Left cardiac atrium (tissue), 4 donors: ENCODE measurements at places on chromosomes 5 and 9. TPM values are rescaled to one million over a fixed set of nuclear protein-coding genes. Genes with fewer than 3 reads are reported as not detected.

- no peak for DNase-seq
Observed at GRCh38 chr5:98105681-98106080, 667.8 kb upstream of the RGMB start.

DNA sequence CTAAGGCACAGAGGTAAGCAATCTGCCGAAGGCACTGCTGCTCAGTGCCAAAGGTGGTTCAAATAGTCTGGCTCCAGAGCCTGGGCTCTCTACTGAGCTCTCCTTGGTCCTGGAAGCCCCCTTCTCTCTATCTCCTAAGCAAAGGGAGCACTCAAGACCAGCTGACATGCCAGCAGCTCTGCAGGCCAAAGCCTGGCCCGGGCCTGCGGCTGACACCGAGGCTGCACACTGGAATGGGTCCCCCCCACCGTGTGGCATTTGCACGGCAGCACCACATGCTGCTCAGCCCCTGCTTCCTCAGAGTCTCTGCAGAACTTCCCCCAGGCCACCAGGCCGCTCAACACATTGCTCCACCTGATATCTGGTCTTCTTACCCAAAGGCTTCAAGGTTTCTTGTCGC, 57.8 kb upstream of the GOLPH3 start:
- DNase-seq: no peak

Gene PDLIM4
- total RNA-seq: 38.5 TPM

GRCh38 chr5:3619579-3619978, 23.9 kb downstream of the IRX1 start:
- DNase-seq: no peak

GRCh38 chr9:123485216-123485615, 129.2 kb downstream of the CRB2 start:
- DNase-seq: no peak

- no peak for DNase-seq
Observed at GRCh38 chr9:105146677-105147076, 97.8 kb upstream of the SLC44A1 start.

DNA sequence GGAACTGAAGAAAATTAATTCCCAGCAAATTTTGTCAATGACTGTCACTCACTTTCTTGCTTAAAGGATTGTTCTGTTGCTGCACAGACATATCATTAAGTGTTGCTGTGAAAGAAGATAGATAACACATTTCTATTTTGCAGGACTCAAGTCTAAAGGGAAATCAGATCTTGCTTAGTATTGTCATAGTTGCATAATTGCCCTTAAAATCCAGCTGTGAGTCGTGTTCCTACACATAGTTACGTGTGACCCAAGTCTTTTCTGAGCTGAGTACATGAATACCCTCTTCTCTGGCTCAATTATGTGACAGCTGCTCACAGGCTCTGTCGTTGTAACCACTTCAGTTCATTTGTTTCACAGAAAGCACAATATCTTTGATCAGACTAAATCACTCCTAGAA, 390.8 kb downstream of the DTWD2 start:
- no peak for DNase-seq

DNA sequence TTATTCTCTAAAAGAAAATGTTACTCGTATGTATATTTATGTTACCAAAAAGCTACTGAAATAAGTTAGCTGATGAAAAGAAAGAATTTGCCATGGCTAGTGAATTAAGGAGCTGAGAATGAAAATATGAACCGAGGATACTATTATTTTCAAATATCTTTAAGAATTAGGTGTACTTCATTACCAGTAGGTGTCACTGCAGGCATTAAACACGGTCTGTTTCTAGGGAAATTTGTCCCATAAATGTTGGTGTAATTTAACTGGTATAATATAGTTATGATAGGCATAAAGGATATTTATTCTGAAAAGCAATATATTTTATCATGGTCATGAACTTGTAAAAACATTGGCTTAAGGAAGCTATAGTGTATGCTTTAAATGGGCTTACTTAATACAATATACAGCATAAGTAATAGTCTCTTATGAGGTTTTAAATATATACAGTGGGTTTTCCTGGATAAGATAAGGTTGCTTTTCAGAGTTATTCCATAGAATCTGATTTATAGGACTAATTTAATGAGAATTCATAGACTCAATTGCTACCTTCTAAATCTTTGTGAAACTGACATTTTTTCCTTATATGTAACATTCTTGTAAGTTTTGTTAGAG, 72.4 kb upstream of the MPDZ start:
- DNase-seq: no peak

Gene CMYA5
- 466 TPM for total RNA-seq

GRCh38 chr5:139374909-139375308, 8.2 kb downstream of the SLC23A1 start:
- no peak for DNase-seq

Gene ADCY2
- total RNA-seq: 1.1 TPM

DNA sequence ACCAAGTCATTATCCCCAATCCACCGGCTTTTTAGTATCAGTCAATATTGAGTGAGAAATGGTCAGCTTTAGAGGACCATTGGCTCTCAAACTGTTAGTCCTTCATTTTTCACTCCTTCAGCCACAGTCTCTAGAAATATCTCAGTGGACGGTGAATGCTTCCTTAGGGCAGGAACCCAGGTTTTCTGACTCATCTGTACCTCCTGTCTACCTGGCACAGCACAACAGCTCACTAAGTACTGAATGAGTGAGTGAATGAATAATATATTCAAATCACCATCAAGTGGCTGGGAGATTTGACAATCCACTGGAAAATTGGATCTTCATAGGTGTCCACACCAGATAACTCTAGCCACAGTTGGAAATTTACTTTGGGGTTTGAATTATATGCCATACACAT, 609.5 kb upstream of the CLINT1 start:
- no peak for DNase-seq

- DNase-seq: no peak
Observed at GRCh38 chr9:70222354-70222753, 36.4 kb upstream of the SMC5 start.

Gene ARHGEF39
- 0.18 TPM for total RNA-seq

DNA sequence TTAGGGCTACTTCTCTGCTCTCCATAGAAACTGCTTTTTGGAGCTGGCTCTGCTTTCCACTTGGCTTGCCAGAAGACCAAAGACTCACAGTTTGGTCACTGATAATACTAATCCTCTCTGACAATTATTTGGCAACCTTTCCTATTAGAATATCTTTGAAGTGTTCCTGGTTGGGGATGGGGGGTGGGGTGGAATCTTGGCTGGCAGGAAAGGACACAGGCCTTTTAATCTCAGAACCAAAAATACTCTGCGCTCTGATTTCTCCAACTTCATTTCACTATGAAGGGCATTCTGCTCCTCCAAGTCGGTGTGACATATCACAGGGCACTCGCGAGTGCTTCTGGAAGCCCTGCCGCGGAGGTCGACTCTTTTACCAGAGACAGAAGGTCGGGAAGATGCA, 1329.0 kb upstream of the WWC1 start:
- peak; percentile 27 for DNase-seq

GRCh38 chr9:14532456-14533115, 160.6 kb downstream of the ZDHHC21 start:
- DNase-seq: no peak

Gene C5
- total RNA-seq: 2.4 TPM

DNA sequence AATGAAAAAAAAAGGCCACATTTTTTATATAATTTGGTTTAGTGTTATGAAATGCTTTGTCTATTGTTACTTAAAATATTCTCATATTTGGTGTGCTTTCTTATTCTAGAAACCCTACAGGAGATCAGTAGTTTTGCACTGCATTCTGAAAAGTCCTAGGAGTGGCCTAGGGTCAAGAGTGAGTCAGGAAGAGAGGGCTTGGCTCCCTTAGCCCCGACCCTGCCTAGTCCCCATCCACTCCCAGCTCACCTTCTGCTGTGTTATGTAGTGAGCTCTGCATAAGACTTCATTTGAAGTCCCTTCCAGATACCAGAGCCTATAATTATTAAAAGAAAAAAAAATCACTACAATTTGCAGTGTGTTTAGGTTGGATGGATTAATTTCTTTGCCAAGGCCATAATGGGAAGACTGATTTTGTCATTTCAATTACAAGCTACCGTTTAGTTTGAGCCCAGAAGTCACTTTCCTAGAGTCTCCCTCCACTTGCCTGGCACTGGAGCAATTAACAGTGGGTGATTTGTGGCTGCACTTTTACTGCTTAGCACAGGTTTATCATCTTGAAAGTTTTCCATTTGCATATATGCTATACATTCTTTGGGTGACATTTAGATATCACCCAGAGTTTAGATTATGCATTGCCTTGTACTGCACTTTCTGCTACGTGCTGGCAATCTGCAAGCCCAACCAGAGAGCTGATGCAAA, 143.3 kb downstream of the INSYN2B start:
- no peak for DNase-seq

- no peak for DNase-seq
Observed at GRCh38 chr5:57041570-57041969, 89.6 kb upstream of the MIER3 start.

- no peak for DNase-seq
Observed at GRCh38 chr9:37656936-37657335, 6.2 kb downstream of the FRMPD1 start.

Gene CFAP157
- total RNA-seq: not detected

- DNase-seq: peak; percentile 31
Observed at GRCh38 chr5:77232574-77233358, 22.3 kb downstream of the PDE8B start.

Gene ENG
- total RNA-seq: 392 TPM

- no peak for DNase-seq
Observed at GRCh38 chr5:94113-94892, 2.3 kb downstream of the PLEKHG4B start.

Gene OR1J4
- not detected for total RNA-seq

Gene NXNL2
- total RNA-seq: not detected

DNA sequence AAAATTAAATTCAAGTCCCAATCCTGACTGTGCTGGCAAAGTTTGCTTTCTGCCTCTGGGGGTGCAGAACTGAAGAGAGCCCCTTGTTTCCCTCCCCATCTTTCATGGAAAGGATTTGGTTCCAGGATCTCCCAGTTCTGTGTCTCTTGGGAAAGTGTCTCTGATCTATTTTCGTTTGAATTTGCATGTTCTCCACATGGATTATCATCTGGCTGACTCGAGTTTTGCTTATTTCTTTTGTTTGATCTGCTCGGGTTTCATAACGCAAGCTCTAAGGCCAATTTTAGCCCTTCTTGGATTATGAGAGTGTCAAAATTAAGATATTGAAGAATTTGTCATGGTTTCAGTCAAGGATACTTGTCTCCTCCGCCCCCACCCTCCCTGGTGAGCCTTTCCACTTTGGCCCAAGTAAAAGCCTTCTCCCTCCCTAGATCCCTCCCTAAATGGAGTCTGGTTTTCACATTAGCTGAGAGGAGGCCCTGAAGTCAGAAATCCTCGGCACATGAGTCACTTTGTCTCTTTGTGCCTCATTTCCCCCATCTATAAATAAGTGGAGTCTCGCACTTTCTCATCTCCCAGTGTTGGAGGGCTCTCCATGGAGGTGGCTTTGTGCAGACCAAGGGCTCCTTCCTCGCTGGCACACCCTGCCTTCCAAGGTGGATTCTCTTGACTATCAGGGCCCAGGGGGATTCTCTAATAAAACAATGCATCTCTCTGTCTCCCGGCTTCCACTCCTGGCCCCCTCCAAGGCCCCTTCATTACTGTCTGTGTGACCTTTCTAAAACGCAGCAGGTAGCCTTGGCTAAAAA, 17.3 kb downstream of the ADRB2 start:
- DNase-seq: no peak

Gene SOHLH1
- total RNA-seq: not detected

- DNase-seq: no peak
Observed at GRCh38 chr9:98999152-98999525, 55.4 kb downstream of the COL15A1 start.

DNA sequence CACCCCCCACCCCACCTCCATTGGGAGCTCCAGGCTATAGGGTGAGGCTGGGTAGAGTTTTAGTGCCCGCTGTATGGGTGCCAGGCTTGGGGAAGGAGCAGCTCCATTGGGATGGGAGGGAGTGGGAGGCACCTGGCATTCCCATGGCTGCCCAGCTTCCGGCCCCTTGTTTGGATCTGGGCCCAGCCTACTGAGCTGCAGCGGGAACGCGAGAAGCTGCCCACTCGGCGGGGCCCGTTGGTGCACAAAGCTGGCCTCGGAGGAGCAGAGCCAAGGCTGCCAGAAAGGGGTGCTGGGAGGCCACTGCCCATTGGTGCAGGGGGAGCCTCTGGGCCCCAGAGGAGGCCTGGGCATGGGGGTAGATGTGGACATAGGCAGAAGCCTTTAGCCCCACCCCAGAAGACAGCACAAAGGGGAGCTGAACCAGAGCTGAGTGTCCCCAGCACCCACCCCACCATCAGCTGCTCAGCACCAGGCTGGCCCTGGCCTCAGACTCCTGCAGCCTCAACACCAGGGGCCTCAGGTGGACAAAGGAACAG, 4.4 kb downstream of the LCN9 start:
- DNase-seq: no peak

DNA sequence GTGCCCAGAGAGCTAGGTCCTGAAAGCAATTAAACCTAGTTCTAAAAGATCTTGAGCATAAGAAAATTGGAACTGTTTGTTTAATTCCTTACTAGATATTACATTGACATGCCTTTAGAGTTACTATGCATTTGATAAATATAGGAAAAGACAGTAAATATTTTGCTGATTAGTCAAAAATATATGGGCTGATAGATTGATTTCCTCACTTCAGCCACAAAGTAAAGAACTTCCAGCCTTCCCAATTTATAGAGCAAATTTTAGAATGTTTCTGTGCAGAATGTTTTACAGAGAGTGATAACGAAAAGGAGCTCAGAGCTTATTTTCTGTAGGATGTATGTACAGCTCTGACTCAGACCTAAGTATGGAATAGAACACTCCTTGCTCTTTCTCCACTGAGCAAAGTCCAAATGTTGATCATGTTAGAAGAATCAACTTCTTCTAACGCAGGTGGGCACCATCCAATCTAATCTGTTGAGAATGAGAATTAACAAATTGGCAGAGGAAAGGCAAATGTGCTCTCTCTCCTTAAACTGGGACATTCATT, 72.9 kb upstream of the PAM start:
- DNase-seq: no peak

DNA sequence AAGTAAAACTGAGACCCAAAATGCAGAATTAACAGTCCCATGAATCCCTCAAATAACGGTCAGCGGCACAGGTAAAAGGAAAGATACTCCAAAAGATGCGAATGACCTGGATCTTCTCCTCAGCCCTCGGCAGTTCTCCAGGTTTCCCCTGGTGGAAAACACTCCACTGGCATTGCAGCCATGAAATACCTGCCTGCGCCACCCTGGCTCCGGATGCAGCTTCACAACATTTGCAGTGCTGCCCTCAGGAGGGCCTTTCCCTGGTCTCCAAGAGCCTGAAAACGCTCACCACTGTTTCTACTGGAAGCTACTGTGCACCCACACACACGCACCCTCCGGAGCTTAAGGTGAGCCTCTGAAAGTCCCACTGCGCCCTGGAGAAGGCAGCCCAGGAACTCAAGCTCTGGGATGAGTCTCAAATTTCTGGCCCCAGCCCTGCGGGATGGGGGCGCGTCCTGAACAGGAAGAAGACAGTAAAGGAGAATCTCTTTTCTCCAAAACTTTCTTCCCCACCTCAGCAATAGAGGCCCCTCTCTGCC, 612 bp downstream of the UGT3A2 start:
- DNase-seq: no peak
